Activated CD8-positive, alpha-beta memory T cell treated with anti-CD3 and anti-CD28 coated beads, Interleukin-2, amount 10 ng/mL, durations not matched to agents 7 days and 5 days (primary cell): ENCODE measurements at places on chromosomes 3 and 15.

DNA sequence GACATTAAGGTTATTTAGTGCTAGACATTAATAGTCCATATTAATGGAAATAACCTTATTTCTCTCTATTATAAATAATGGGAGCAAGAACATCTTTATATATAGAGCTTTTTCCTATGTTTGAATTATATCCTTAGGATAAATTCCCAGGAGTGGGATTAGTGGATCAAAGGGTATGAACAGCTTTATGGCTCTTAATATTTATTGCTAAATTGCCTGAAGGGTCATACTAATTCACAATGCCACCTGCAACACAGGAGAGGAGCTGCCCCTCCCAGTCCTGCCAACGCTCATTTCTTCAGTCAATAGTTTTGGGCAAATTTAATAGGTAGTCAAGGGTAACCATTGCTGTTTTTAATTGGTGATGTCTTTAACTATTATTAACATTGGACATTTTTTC is 48.9 kb upstream of the POLR2M start:
- H3K36me3 ChIP-seq, result no peaks in the 10 kb centered on the region
- no peak overlapping the region for H3K4me3 ChIP-seq
- no peak for DNase-seq
- no peaks in the 10 kb centered on the region for H3K4me1 ChIP-seq

DNA sequence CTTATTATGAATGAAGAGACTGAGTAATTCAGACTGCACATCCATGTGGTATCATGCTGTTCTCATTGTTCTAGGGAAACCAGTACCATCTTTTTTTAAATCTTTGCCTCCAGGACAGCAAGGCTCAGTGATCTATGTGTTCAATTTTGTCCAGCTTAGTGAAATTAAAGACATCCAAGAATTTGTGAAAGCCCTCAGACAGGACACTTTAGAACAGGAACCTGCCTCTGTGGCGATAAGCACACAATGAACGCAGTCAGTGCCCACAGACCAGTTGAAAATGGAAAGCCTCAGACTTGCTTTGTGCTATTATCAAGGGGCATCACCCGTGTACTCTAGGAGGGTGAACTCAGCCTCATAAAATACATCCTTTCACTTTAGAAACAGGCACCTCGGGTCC is 20.1 kb downstream of the EID1 start:
- DNase-seq, result no peak
- peak overlapping the region; percentile 2 for H3K4me3 ChIP-seq
- H3K4me1 ChIP-seq, result peaks cover 27% of the 10 kb centered on the region
- H3K27ac ChIP-seq, result peak overlapping the region; percentile 37

GRCh38 chr3:195907934-195908693 is at the start of gene TNK2:
TNK2 (minus strand) TSS chr3:195908551; CDS start chr3:195888588, 19,963 bp downstream.
- H3K4me3 ChIP-seq, result peak within 1 kb of the TSS; percentile 96
- peaks cover 28% of the 10 kb centered on the region for H3K36me3 ChIP-seq
- no peaks in the 10 kb centered on the region for H3K27me3 ChIP-seq
- peak; percentile 75 for DNase-seq
- H3K4me1 ChIP-seq, result peaks cover 43% of the 10 kb centered on the region
- peak within 1 kb of the TSS; percentile 100 for H3K27ac ChIP-seq

DNA sequence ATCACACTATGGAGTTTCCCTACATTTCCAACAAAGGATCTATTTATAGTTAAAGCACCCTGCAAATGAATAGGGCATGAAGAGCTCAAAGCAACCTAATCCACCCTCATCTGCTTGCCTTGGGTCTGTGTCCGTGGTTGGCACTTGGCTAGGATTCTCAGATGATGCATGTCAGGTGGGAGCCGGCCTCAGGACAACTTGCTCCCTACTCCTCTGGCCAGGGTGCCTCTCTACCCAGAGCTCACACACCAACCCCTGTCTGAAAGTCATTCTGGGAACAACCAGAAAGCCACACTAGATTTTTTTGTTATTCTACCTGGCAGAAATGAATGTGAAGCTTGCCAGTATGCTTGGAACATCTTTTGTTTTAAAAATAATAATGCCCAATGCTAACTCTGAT is 13.2 kb downstream of the ARHGEF3 start:
- no peaks in the 10 kb centered on the region for H3K27me3 ChIP-seq
- peak overlapping the region; percentile 92 for H3K27ac ChIP-seq
- H3K4me1 ChIP-seq, result peaks cover 90% of the 10 kb centered on the region
- peak overlapping the region; percentile 64 for H3K4me3 ChIP-seq
- peaks cover 31% of the 10 kb centered on the region for H3K36me3 ChIP-seq

- H3K4me3 ChIP-seq, result no peak overlapping the region
- no peak overlapping the region for H3K27ac ChIP-seq
- no peak for DNase-seq
- no peaks in the 10 kb centered on the region for H3K4me1 ChIP-seq
- H3K27me3 ChIP-seq, result peaks cover 27% of the 10 kb centered on the region
- no peaks in the 10 kb centered on the region for H3K36me3 ChIP-seq
These were observed 169.0 kb downstream of the OPA1 start for GRCh38 chr3:193761969-193762368.

GRCh38 chr15:25866874-25867273 is 3.7 kb upstream of the ATP10A start:
- H3K4me3 ChIP-seq, result no peak overlapping the region
- peaks cover 1% of the 10 kb centered on the region for H3K36me3 ChIP-seq
- H3K27ac ChIP-seq, result no peak overlapping the region
- peaks cover 11% of the 10 kb centered on the region for H3K4me1 ChIP-seq

GRCh38 chr3:184145111-184145524 is 10.0 kb downstream of the EIF2B5 start:
- H3K36me3 ChIP-seq, result peaks cover 38% of the 10 kb centered on the region
- no peak for DNase-seq
- H3K27ac ChIP-seq, result no peak overlapping the region
- H3K4me3 ChIP-seq, result no peak overlapping the region

DNA sequence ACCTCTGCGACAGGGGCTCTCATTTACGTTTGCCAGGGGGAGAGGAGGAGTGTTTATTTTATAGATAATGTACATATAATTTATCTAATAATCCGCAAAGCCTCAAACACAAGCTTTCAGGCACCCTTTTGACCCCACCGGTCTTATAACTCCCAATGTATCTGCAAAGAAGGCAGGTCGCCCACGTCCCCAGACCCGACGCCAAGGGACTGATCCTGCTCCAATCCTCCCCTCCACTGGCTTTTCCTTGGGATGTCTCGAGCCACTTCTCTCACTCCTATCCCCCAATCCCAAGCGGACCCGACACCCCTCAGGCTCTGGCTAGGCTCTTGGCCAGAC is 452 bp downstream of the DCP1A start:
- no peaks in the 10 kb centered on the region for H3K27me3 ChIP-seq
- peak overlapping the region; percentile 96 for H3K27ac ChIP-seq
- peaks cover 32% of the 10 kb centered on the region for H3K4me1 ChIP-seq
- H3K36me3 ChIP-seq, result peaks cover 13% of the 10 kb centered on the region
- H3K4me3 ChIP-seq, result peak overlapping the region; percentile 96

GRCh38 chr3:46893763-46894162 is 16.2 kb downstream of the PTH1R start:
- no peak overlapping the region for H3K4me3 ChIP-seq
- peaks cover 55% of the 10 kb centered on the region for H3K27me3 ChIP-seq
- no peak overlapping the region for H3K27ac ChIP-seq
- DNase-seq, result no peak
- H3K36me3 ChIP-seq, result no peaks in the 10 kb centered on the region

- H3K36me3 ChIP-seq, result no peaks in the 10 kb centered on the region
- DNase-seq, result no peak
- no peak overlapping the region for H3K27ac ChIP-seq
- H3K4me3 ChIP-seq, result no peak overlapping the region
- H3K4me1 ChIP-seq, result no peaks in the 10 kb centered on the region
- H3K27me3 ChIP-seq, result no peaks in the 10 kb centered on the region
These were observed 51.0 kb downstream of the MME start for GRCh38 chr3:155131104-155131503.

GRCh38 chr3:15493436-15493835 is 28.1 kb downstream of the COLQ start:
- H3K27me3 ChIP-seq, result peaks cover 4% of the 10 kb centered on the region
- no peak overlapping the region for H3K4me3 ChIP-seq
- DNase-seq, result no peak
- no peak overlapping the region for H3K27ac ChIP-seq
- peaks cover 14% of the 10 kb centered on the region for H3K4me1 ChIP-seq

- H3K27ac ChIP-seq, result no peak overlapping the region
- no peaks in the 10 kb centered on the region for H3K27me3 ChIP-seq
- DNase-seq, result no peak
- H3K4me3 ChIP-seq, result no peak overlapping the region
- no peaks in the 10 kb centered on the region for H3K36me3 ChIP-seq
These were observed 32.8 kb downstream of the SLC30A4 start for GRCh38 chr15:45489690-45490238.

DNA sequence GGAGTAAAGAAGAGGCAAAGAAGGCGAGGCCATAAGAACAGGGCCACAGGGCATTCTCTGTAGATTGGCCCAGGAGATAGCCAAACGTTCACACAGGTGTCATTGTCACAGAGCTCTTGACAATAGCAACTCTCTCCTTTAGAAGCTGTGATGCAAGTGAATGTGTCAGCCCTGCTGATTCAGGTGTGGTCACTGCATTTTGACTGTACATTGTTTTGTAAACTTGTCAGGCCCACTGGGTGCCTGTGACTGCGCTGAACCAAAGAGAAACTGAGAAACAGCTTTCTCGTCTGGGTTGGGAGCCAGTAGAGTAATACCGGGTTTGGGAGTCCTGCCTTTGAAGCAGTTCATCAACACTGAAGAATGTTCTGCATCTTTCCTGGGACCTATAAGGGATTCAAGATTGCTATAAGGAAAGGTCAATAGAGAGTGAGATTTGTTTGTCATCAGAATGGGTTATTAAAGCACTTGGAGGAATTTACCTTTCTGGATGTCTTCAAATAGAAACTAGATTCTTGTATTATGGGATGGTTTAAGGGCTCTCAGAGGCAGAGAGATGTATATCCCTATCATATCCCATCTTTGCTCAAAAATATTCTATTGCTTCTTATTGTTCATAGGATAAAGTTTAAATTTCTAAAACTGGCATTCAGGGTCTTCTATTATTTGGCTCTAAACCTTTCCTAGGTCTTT is 45.4 kb downstream of the TMEM45A start:
- H3K36me3 ChIP-seq, result no peaks in the 10 kb centered on the region
- no peak overlapping the region for H3K27ac ChIP-seq
- H3K4me1 ChIP-seq, result no peaks in the 10 kb centered on the region
- no peak overlapping the region for H3K4me3 ChIP-seq

DNA sequence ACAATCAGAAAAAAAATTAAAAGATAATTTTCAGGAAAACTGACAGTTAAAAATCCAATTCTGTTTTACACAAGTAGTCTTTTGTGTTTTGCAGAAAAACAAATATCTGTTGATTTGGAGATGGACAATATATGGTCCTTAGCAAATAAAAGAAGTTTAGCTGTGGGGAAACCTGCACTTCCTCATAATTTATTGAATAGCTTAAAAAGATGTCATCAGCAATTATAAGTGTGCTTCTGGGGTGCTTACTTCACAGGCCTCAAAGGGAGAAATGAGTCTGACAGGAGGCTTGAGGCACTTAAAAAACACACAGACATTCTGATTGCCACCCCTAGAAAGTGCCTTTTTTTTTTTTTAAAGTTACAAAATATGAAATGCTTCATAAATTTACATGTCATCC is 31.6 kb upstream of the CERS3 start:
- no peak overlapping the region for H3K4me3 ChIP-seq
- no peaks in the 10 kb centered on the region for H3K4me1 ChIP-seq

GRCh38 chr15:67824976-67825880 is at the start of gene SKOR1:
SKOR1 (plus strand) TSS chr15:67825509; CDS start chr15:67825603, 94 bp downstream.
- peak within 1 kb of the TSS; percentile 53 for H3K4me3 ChIP-seq
- peaks cover 10% of the 10 kb centered on the region for H3K36me3 ChIP-seq
- peaks cover 76% of the 10 kb centered on the region for H3K27me3 ChIP-seq
- H3K27ac ChIP-seq, result peak within 1 kb of the TSS; percentile 50

DNA sequence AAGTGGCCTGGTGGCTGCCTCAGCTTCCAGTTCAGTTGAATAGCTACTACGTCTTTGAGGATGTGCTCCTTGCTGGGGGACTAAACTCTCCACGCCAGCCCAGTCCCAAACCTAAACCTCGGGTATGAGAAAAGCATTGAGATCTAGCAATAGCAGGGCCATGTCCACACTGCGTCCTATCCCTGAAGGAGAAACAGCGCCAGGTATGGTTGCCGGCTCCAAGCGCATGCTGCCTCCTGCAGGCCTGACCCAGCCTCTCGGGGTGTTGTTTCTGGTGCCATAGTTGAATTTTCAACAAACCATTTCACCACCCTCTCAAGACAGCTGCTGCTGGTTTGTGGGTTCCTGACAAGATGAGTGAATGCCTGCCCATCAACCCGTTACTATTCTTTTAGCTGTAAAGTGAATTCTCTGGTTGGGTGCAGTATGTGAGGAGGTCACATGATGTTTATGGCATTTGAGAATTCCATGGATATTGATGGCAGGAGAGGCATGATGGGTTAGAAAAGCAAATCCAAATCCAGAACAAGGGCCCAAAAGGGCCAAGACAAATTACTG is 13.0 kb upstream of the SLC28A1 start:
- H3K36me3 ChIP-seq, result no peaks in the 10 kb centered on the region
- peaks cover 2% of the 10 kb centered on the region for H3K4me1 ChIP-seq
- H3K27ac ChIP-seq, result no peak overlapping the region
- no peak overlapping the region for H3K4me3 ChIP-seq

- no peak overlapping the region for H3K27ac ChIP-seq
- H3K4me3 ChIP-seq, result no peak overlapping the region
- no peaks in the 10 kb centered on the region for H3K36me3 ChIP-seq
- H3K4me1 ChIP-seq, result no peaks in the 10 kb centered on the region
- no peak for DNase-seq
- H3K27me3 ChIP-seq, result peaks cover 16% of the 10 kb centered on the region
These were observed 101.7 kb downstream of the MEGF11 start for GRCh38 chr15:66151809-66152208.

GRCh38 chr3:173586166-173586565 is 188.6 kb downstream of the NLGN1 start:
- H3K4me1 ChIP-seq, result peaks cover 3% of the 10 kb centered on the region
- no peak for DNase-seq
- H3K27me3 ChIP-seq, result peaks cover 22% of the 10 kb centered on the region
- H3K27ac ChIP-seq, result no peak overlapping the region

- H3K4me3 ChIP-seq, result no peak overlapping the region
- peaks cover 56% of the 10 kb centered on the region for H3K27me3 ChIP-seq
- no peak overlapping the region for H3K27ac ChIP-seq
- H3K4me1 ChIP-seq, result peaks cover 6% of the 10 kb centered on the region
- no peak for DNase-seq
These were observed 1.1 kb downstream of the ANKRD63 start for GRCh38 chr15:40281801-40282146.

DNA sequence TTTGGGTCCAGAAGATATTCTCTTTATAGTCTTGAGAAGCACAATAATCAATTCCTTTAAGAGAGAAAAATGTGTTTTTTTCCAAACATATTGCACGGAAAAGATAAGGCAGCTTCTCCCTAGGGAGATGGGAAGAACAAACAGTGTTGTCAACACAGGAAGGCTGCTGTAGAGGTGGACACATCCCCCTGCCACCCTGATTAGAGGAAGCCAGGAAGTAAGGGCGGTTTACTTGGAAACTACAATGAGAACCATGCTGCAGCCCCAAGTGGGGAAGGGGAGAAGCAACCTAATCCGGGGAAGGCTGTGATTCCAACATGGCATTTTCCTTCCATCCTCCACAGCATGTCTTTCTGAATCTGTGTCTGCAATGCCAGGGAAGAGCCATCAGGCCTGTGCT is 256.9 kb upstream of the TGFBR2 start:
- H3K27me3 ChIP-seq, result peaks cover 23% of the 10 kb centered on the region
- H3K4me3 ChIP-seq, result no peak overlapping the region
- no peak for DNase-seq
- no peak overlapping the region for H3K27ac ChIP-seq

- H3K4me3 ChIP-seq, result no peak overlapping the region
- H3K27me3 ChIP-seq, result no peaks in the 10 kb centered on the region
- DNase-seq, result no peak
- no peak overlapping the region for H3K27ac ChIP-seq
- no peaks in the 10 kb centered on the region for H3K36me3 ChIP-seq
- H3K4me1 ChIP-seq, result no peaks in the 10 kb centered on the region
These were observed 38.8 kb downstream of the PTPRG start for GRCh38 chr3:61600195-61600594.
